ENCODE measurements at places on chromosomes 7 and 10.

GRCh38 chr10:5956146-5956936, 21.0 kb downstream of the IL15RA start:
- DNase-seq = no peak

GRCh38 chr7:157139111-157139809, 534 bp downstream of the UBE3C start:
- DNase-seq = no peak

DNA sequence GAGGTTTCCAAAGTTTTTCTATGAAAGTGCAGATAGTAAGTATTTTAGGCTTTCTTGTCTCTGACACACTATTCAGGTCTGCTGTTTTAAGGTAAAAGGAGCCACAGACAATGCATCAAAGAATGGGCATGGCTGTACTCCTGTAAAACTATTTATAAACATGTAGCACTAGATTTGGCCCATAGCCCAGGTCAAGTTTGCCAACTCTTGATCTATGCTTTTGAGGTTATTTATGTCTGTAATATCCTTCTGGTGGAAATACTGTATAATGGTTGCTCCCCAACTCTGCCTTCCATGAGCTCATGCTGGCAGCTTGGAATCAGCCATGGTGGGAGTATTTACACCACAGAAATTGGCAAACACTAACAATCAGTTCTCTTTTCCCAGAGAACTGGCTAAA, 244.6 kb downstream of the BUB3 start:
- no peak for DNase-seq

- DNase-seq = peak; percentile 89
Measured at GRCh38 chr10:373526-374309, 238.5 kb downstream of the ZMYND11 start.

GRCh38 chr7:108570146-108570755, 577 bp downstream of the DNAJB9 start:
- DNase-seq = peak; percentile 61

GRCh38 chr7:27663989-27664331, 1.3 kb upstream of the HIBADH start:
- no peak for DNase-seq

GRCh38 chr10:55329796-55330195, 528.8 kb upstream of the PCDH15 start:
- no peak for DNase-seq

DNA sequence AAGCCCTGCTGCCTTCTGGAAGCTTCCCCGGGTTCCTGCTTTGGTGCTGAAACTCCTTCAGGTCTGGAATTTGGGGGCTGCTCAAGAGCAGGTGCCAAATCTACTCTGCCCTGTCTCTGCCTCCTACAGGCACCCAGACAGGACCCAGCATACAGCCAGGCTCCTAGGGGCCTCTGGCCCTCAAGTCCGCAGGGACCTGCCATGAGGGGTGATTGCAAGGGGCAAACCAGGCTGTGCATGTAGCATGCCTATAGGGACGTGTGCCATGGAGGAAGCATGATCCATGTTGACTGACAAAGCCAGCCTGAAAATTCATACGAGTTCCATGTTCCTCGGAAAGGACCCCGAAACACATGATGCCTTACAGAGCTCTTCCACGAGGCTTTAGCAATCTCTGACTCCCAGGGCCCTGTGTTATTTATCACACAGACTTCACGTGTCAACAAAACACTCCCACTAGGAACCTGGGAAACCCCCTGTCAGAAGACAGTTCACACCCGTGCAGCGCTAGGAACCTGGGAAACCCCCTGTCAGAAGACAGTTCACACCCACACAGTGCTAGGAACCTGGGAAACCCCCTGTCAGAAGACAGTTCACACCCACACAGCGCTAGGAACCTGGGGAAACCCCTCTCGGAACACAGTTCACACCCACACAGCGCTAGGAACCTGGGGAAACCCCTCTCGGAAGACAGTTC, 75.3 kb upstream of the DNAAF5 start:
- no peak for DNase-seq

- no peak for DNase-seq
Measured at GRCh38 chr10:25388188-25388861, 213.5 kb downstream of the GPR158 start.

- no peak for DNase-seq
Measured at GRCh38 chr7:10734595-10734994, 239.1 kb upstream of the PHF14 start.

GRCh38 chr10:47410862-47411261, 26.8 kb upstream of the ZNF488 start:
- no peak for DNase-seq

- no peak for DNase-seq
Measured at GRCh38 chr10:27884185-27884641, 114.7 kb downstream of the ODAD2 start.

DNA sequence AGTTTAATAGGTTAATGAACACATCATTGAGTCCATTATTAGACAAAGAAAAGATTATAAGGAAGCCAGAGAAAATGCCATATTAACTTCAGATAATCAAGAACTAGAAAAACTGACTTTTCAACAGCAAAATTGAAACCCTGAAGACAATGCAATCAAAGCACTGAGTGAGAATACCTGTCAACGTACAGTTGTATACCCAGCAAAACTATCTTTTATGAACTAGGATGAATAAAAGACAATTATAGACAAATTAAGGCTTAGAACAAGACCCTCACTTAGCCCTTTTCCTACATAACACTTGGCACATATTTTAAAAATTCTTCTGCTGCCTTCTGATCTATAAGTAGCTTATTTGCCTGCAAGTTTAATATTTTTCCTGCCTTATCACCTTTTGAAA, 19.0 kb upstream of the DGKI start:
- DNase-seq = no peak

DNA sequence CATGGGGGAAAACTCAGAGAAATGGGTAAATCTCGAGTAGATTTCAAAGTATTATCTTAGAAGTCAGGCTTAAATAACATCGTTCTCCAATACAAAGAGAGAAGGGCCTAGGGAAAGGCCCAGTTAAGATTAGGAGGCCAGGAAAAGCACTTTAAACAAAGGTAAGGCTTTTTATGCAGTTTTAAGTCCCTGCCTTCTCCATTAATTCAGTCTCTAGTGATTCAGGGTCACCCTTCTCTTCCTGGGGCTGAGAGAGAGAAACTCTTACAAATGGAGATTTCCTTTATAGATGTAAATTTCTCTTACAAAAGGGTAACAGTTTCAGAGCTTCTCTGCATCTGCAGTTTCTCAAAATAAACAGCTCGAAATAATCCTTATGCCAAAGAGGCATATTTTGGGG, 179.3 kb downstream of the HECW1 start:
- DNase-seq = peak; percentile 91

- DNase-seq = no peak
Measured at GRCh38 chr7:133556553-133556952, 303.7 kb downstream of the EXOC4 start.

GRCh38 chr10:51950371-51950995, 251.1 kb upstream of the CSTF2T start:
- DNase-seq = no peak

GRCh38 chr10:7102084-7102483, 308.8 kb downstream of the SFMBT2 start:
- no peak for DNase-seq

DNA sequence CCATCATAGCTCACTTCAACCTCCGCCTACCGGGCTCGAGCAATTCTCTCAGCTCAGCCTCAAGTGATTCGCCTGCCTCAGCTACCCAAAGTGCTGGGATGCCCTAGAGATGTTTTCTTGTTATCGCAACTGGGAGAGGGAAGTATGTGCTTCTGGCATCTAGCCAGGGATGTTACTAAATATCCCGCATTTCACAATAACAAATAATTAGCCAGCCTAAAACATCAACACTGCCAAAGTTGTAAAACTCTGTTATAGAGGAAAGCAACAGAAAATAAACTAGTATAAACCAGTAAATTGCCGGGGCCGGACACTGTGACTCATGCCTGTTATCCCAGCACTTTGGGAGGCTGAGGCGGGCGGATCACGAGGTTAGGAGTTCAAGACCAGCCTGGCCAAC, 7.2 kb downstream of the INA start:
- no peak for DNase-seq

DNA sequence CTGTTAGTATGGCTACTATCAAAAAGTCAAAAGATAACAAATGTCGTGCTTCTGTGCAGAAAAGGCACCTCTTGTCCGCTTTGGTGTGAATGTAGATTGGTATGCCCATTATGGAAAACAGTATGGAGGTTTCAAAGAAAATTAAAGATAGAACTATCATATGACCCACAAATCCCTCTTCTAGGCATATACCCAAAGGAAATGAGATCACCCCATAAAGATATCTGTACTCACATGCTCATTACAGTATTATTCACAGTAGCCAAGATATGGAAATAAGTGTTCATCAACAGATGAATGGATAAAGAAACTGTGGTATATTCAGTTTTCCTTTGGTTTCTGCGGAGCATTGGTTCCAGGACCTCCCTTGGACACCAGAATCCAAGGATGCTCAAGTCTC, 180.5 kb upstream of the PPP1R3A start:
- no peak for DNase-seq

- no peak for DNase-seq
Measured at GRCh38 chr10:6050801-6051445, 11.2 kb downstream of the IL2RA start.

GRCh38 chr10:65900271-65900670, 1025.6 kb upstream of the LRRTM3 start:
- no peak for DNase-seq

GRCh38 chr7:126166645-126167044, 1086.1 kb downstream of the GRM8 start:
- no peak for DNase-seq

DNA sequence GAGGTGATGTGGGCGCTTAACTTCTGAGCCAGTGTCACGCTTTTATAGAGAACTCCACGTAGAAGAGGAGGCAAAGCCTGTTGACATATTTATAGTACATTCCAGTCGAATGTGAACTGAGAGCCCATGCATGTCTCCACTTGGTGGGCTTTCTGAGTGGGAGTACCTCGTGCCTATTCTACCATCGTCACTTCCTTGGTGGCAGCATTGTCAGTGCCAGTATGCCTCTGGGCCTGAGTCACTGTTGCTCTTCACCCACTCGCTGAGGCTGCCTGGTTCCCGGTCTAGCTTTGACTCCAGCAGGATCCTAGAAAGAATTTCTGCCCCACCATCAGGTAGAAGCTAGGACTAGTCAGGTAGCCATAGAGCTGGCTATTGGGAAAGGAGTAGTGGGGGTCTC, 30.0 kb upstream of the CDH23 start:
- DNase-seq = no peak

GRCh38 chr10:11553773-11554381, 57.6 kb downstream of the USP6NL start:
- no peak for DNase-seq

- DNase-seq = no peak
Measured at GRCh38 chr10:27481486-27481885, 22.6 kb upstream of the RAB18 start.

DNA sequence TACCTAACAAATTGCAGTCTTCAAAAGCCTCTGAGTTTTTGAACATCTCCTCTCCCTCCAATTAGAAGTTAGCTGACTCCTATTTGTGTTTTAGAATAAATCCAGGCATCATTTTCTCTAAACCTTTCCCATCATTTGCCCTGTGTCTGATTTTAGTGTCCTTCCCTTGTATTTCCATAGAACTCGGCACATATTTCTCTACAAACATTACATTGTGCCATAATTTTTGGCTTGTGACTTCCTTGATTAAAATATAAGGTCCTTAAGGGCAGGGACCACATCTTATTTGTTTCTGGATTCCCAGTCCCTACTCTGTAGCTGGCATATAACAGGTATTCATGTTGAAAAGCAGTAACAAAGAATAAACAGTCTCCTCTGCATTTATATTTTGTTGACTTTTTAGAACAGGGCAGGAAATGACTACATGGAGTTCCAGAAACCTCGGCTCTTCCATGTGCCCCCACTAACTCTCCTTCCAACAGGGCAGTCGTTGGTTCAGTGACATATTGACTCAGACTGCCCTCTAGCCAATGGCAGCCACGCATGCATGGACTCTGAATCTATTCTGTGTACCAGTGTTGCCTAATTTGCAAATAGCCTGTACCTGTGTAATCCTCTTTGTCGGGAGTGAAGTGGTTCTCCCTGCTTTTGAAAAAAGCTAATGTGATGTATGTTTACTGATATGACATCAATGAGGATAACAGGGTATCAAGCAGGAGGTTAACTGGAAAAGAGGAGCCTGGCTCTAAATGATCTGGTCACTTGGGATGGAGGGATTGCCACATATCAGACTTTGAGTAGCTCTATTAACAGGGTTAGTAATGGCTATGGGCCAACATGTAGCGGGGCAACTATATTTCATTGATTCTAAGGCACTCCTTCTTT, 19.8 kb upstream of the CPN1 start:
- DNase-seq = no peak

DNA sequence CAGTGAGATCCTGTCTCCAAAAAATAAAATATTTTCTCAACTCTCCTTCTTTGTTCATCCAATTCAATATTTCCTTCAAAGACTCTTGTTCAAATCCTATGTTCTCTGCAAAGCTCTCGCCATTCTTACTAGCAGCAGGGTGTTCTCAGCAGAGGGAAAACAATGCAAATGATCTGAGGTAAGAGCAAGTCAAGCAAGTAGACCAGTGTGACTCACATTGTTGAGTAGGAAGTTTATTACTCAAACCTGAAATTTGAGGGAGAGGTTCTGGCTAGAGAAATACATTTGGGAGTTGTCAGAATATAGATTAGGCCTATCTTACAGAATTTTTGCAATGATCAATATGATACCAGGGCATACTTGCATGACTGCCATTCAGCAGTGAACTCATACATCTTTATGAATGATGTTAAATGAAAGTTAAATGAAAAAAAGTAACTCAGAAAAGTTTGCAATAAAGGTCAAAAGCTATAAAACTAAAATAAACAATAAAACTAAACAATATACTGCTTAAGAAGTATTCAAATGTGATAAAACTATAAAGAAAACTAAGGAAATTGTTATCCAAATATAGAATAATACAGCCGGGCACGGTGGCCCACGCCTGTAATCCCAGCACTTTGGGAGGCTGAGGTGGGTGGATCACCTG, 5.8 kb downstream of the IDE start:
- DNase-seq = no peak

DNA sequence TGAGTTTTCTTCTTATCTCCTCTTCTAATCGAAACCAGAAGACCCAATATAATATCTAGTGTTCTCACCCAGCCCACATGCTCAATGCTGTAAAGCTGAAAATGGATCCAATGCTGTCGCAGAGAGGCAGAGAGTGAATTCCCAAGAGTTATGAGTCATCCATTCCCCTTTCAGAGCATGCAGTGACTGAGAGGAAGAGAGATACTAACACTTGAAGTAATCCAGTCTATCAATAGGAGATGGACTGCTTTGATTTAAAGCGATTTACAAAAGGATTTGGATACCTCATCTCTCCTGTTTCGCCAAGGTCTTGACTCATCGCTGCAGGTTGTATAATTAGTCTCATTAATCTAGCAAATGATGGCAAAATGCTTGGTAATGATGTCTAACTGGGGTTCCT, 41.5 kb upstream of the PRKCQ start:
- DNase-seq = peak; percentile 13

DNA sequence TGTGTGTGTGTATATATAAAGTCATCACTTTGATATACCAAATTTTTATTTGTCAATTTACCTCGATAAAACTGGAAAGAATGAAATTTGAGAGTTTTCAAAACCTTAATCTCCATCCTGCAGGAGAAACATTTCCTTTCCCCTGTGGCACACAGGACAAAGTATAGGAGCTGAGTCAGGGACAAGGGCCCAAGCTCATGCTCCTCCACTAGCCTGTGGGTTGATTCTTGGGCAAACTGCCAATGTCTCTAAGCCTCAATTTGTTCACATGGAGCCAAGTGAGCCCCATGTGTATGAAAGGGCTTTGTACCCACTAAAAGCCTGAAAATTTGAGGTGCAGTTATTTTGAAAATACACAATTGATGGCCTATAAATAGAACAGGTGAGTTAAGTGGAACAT, 60.3 kb upstream of the IL6 start:
- no peak for DNase-seq

GRCh38 chr7:81170291-81170690, 251.4 kb upstream of the SEMA3C start:
- DNase-seq = no peak

Data from HAP-1 (cell line).